ENCODE measurements at places on chromosomes 1 and 21. TPM values are rescaled to one million over a fixed set of nuclear protein-coding genes. Genes with fewer than 3 reads are reported as not detected.

DNA sequence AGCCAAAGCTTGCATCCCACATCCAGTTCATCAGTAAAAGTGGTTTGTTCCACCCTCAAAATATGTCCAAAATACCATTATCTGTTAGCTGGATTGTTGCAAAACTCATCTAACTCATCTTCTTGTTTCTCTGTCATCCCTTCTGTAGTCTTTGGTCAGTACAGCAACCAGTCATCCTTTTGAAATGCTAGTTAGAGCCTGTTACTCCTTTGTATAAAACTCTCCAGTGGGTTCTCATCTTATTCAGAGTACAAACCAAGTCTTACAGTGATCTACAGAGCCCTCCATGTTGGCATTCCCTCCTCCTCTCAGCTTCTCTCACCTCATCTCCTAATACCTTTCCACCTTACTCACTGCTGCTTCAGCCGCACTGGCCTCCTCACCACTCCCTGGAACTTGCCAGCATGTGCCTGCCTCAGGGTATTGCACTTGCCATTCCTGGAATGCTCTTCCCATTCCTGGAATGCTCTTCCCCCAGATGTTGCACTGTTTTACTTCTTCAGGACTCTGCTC, 70.6 kb downstream of the LAMC1 start:
- no peaks in the 10 kb centered on the region for H3K27me3 ChIP-seq
- no peaks in the 10 kb centered on the region for H3K4me1 ChIP-seq
- H3K36me3 ChIP-seq = no peaks in the 10 kb centered on the region

GRCh38 chr1:242033447-242033846, 34.5 kb upstream of the MAP1LC3C start:
- H3K27me3 ChIP-seq = no peaks in the 10 kb centered on the region
- no peak overlapping the region for H3K27ac ChIP-seq
- no peaks in the 10 kb centered on the region for H3K4me1 ChIP-seq
- DNase-seq = no peak
- H3K4me3 ChIP-seq = no peak overlapping the region

- H3K27ac ChIP-seq = no peak overlapping the region
- no peak overlapping the region for H3K4me3 ChIP-seq
- DNase-seq = no peak
- H3K4me1 ChIP-seq = no peaks in the 10 kb centered on the region
- H3K27me3 ChIP-seq = no peaks in the 10 kb centered on the region
- H3K36me3 ChIP-seq = no peaks in the 10 kb centered on the region
Measured at GRCh38 chr1:151849871-151850270, 3.6 kb downstream of the THEM5 start.

- H3K27me3 ChIP-seq = no peaks in the 10 kb centered on the region
- no peaks in the 10 kb centered on the region for H3K4me1 ChIP-seq
- no peak overlapping the region for H3K27ac ChIP-seq
- H3K4me3 ChIP-seq = no peak overlapping the region
- DNase-seq = no peak
Measured at GRCh38 chr1:216034506-216034905, 388.7 kb downstream of the USH2A start.

GRCh38 chr1:47228644-47229030, 3.4 kb downstream of the TAL1 start:
- H3K36me3 ChIP-seq = no peaks in the 10 kb centered on the region
- H3K4me1 ChIP-seq = peaks cover 24% of the 10 kb centered on the region
- H3K4me3 ChIP-seq = no peak overlapping the region
- peak overlapping the region; percentile 85 for H3K27ac ChIP-seq
- H3K27me3 ChIP-seq = peaks cover 68% of the 10 kb centered on the region
- no peak for DNase-seq

PRSS38 gene
- total RNA-seq = not detected

GRCh38 chr1:12424087-12424529, 193.9 kb downstream of the DHRS3 start:
- H3K4me3 ChIP-seq = no peak overlapping the region
- DNase-seq = no peak
- no peaks in the 10 kb centered on the region for H3K27me3 ChIP-seq
- no peaks in the 10 kb centered on the region for H3K36me3 ChIP-seq
- no peak overlapping the region for H3K27ac ChIP-seq
- no peaks in the 10 kb centered on the region for H3K4me1 ChIP-seq

GRCh38 chr1:198955085-198955484, 316.2 kb downstream of the PTPRC start:
- no peaks in the 10 kb centered on the region for H3K27me3 ChIP-seq
- H3K27ac ChIP-seq = no peak overlapping the region
- H3K4me3 ChIP-seq = no peak overlapping the region
- DNase-seq = no peak
- H3K36me3 ChIP-seq = no peaks in the 10 kb centered on the region

- H3K4me1 ChIP-seq = no peaks in the 10 kb centered on the region
- H3K27me3 ChIP-seq = no peaks in the 10 kb centered on the region
- no peaks in the 10 kb centered on the region for H3K36me3 ChIP-seq
- DNase-seq = no peak
- H3K4me3 ChIP-seq = no peak overlapping the region
Measured at GRCh38 chr1:180131510-180131909, 23.2 kb upstream of the QSOX1 start.

GRCh38 chr1:55060133-55060999, 21.0 kb downstream of the PCSK9 start:
- no peaks in the 10 kb centered on the region for H3K27me3 ChIP-seq
- no peaks in the 10 kb centered on the region for H3K36me3 ChIP-seq
- no peak overlapping the region for H3K27ac ChIP-seq
- DNase-seq = no peak

SDC3 gene
- total RNA-seq = 0.44 TPM

DNA sequence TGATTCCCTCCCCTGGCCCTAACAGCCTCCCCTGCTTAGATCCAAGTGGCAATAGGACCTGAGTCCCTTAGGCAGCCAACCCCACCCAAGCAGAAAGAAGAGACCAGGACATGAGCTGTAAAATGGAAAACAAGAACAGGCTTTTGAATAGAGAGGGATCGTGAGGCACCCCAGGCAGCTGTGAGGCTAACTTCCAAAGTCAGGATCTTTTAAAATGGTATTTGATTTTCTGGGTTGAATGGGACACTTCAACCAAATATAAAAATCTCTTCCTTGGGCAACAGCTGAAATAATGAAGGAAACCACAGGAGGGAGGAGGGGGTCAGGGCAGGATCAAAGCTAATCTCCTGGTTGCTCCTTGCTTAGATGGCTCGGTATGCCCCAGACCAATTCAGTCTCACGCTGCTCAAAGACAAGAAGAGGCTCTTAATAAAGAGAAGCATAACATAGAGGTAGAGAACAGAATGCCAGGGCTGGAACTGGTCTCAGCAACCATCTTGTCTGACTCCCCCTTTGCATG, 28.6 kb upstream of the AVPR1B start:
- no peak for DNase-seq
- no peaks in the 10 kb centered on the region for H3K4me1 ChIP-seq
- no peak overlapping the region for H3K27ac ChIP-seq
- peaks cover 3% of the 10 kb centered on the region for H3K27me3 ChIP-seq

DNA sequence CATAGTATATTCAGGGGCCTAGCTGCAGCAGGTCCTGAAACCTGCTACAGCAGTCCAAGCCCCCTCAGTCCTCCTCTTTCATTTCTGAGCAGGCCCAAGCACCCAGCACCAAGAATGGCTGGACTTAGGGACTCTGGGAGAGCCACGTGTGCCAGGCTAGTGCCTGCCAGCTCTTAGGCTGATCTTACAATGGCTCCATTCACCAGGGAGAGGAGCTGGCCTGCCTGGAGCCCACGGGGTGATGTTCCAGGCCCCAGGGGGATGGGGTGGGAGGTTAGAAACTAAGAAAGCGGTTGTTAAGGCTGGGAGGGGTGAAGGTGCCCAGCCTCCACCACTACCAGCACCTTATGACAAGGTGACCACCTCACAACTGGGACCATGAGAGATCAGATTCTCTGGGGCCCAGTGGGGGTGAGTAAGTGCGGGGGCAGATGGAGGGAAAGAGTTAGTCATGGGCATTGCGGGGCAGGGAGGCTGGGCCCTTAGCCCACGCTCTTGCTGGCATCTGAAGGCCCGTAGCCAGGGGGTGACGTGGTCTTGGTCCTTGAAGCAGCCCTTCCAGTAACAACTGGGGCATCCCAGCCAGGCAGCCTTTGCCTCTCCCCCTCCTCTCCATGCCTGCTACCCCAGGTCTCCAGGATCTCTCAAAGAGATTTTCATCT, 30.3 kb upstream of the CLIC4 start:
- H3K4me3 ChIP-seq = no peak overlapping the region
- H3K27me3 ChIP-seq = no peaks in the 10 kb centered on the region
- no peaks in the 10 kb centered on the region for H3K36me3 ChIP-seq
- no peak overlapping the region for H3K27ac ChIP-seq
- DNase-seq = no peak
- no peaks in the 10 kb centered on the region for H3K4me1 ChIP-seq

DNA sequence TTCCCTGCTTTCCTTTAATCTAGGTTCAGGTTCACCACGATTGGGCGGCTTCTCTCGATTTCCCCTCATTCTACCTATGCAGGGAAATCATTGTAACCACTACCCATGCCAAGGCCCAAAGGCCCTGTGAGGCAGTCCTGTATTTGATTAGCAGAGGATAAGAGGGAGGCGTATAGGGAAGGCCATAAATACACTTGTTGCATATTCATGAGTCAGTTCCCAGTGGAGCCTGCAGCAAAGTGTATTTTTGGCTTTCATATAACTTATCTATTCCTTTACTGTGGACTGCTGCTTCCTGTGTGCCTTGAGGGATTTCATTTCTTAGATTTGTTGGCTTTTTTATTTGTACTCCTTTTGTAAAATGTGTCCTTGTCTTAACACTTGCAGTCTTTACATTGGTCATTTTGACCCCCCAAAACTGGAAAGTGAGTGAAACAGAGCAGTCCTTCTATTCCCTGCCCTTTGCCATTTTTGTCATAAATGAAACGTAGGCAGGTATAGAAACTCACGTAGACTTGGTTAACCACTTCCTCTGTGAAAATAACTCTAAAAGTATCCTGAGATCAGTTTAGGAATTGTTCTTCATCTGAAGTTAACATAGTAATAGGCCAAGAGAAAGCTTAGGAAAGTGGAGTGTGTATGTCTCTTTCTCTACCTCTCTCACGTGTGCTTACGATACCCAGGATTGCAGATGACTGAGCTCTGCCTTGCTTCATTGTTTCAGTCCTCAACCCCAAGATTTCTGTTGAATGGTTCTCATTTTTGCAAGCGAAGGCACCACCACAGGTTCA, 19.6 kb upstream of the KCNQ4 start:
- H3K27ac ChIP-seq = no peak overlapping the region
- no peaks in the 10 kb centered on the region for H3K27me3 ChIP-seq
- H3K4me3 ChIP-seq = no peak overlapping the region
- DNase-seq = peak; percentile 35

GRCh38 chr1:79633456-79633855, 626.9 kb upstream of the ADGRL4 start:
- H3K27ac ChIP-seq = no peak overlapping the region
- H3K36me3 ChIP-seq = no peaks in the 10 kb centered on the region
- H3K4me3 ChIP-seq = no peak overlapping the region
- H3K27me3 ChIP-seq = no peaks in the 10 kb centered on the region
- H3K4me1 ChIP-seq = no peaks in the 10 kb centered on the region

GRIK3 gene
- total RNA-seq = not detected

DNA sequence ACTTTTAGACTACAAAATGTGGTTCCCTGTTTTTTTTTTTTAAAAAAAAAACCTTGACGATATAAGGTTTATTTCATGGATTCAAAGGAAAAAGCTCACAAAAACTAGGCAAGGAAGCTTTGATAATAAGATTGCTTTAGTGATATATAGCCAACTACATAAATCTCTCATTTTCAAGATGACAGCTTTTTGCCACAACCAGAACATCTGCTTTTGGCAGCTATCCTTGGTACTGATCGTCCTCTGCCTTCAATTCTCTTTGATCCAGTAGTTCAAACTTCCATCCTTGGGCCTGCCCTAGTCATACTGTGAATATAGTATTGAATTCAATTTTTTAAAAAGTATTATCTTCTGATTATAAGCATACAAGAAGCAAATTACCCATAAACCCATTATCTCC, 72.9 kb upstream of the CD53 start:
- no peak for DNase-seq
- H3K4me3 ChIP-seq = no peak overlapping the region
- H3K27me3 ChIP-seq = no peaks in the 10 kb centered on the region
- H3K36me3 ChIP-seq = no peaks in the 10 kb centered on the region
- H3K4me1 ChIP-seq = no peaks in the 10 kb centered on the region
- no peak overlapping the region for H3K27ac ChIP-seq

DNA sequence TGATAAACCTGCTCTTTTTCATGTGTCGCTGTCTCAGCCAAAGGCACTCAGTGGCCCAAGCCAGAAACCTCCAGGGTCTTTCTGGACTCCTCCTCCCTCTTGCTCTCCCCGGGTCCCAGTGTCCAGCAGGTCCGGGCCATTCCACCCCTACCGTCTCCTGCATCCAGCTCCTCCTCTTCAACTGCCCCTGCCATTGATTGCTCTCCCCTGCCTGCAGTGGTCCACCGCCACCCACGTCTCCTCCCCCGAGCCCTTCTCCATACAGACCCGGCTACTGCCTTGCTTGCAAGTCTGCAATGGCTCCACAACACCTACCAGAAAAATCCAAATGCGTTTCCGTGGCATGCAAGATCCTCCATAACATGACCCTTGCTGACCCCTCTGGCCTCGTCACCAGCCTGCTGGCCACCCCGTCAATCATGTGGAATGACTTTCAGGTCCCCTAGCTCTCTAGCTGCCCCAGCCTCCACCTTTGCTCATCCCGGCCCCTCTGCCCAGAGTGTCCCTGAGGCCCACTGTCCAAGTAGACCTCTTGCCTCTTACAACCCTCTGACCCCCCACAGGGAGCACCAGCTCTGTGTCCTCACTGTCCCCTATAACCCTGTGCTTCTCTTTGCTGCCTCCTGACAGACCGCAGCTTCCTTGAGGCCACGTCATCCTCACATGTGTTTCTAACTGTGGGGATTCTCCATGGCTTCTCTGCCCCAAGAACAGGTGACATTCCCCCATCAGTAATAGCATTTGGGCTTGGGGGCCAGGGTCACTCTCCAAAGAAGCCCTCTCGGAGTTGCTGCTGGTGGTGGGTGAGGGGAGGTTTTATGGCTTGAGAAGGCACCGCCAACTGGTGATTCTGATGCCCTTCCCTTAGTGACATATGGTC, 15.0 kb downstream of the CACNA1S start:
- no peaks in the 10 kb centered on the region for H3K4me1 ChIP-seq
- no peaks in the 10 kb centered on the region for H3K36me3 ChIP-seq
- no peak overlapping the region for H3K4me3 ChIP-seq
- DNase-seq = no peak

C1QC gene
- total RNA-seq = 1.4 TPM

DNA sequence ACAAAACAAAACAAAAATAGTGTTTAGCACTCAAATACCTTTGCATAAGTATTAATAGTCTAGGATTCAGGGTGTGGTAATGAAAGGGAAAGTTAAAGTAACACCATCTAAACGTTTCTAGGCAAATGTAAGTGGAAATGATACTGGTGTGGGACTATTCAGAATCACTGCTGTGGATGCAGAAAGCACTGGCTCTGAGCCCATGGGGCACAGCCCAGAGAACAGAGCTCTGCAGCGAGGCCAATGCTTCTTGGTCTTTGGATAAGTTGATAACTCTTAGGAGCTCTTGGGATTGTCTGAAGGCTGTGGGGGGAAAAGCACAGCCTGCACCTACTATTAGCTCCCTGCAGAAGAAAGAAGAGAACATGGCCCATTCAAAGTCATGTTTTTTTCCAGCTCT, 21.4 kb upstream of the DNM3 start:
- H3K4me3 ChIP-seq = no peak overlapping the region
- H3K4me1 ChIP-seq = no peaks in the 10 kb centered on the region
- no peak for DNase-seq
- no peak overlapping the region for H3K27ac ChIP-seq
- H3K36me3 ChIP-seq = no peaks in the 10 kb centered on the region
